ENCODE measurements at places on chromosomes 7 and 10.
A peak's percentile ranks its signal among the peaks of the same experiment; 100 is the strongest.

- DNase-seq: no peak
Measured at GRCh38 chr7:79403451-79403850, 50.0 kb downstream of the MAGI2 start.

- DNase-seq: no peak
Measured at GRCh38 chr10:112191791-112192190, 8.2 kb upstream of the GPAM start.

GRCh38 chr10:110357252-110357780 lies 52.6 kb upstream of the SMNDC1 start:
- DNase-seq: peak; percentile 39

DNA sequence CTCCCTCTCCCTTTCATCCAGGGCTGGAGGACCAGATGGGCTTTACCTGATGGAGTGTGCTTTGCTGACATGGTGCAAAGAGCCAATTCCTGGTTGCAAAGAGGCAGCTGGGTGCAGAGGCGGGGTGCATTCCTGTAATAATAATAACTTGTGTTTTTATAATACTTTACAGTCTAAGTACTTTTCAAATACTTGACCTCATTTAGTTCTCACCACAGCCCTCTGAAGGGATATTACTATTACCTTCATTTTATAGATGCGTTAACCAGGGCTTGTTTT lies 70.4 kb downstream of the TCF7L2 start:
- DNase-seq: no peak

GRCh38 chr10:19592276-19592675 lies 224.0 kb upstream of the PLXDC2 start:
- no peak for DNase-seq

- DNase-seq: no peak
Measured at GRCh38 chr7:88465600-88465999, 158.9 kb upstream of the STEAP4 start.

DNA sequence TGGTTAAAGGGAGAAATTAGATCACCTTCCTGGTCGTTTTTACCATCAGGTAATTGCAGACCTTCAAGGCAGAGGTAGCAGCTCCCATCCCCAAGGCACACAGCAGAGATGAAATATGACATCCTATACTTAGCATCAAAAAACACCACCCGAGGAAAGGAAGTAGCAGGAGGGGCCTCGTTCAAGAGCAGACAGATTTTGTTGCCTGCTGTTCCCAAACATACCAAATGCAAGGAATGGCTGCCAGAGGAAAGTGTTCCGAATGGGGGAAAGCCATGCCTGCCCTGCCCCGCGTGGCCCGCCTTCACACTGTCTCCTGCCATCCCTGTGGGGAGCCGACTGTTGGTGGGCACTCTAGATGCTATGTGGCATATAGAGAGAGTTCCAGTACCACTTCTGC lies 18.0 kb downstream of the FKBP6 start:
- DNase-seq: no peak

DNA sequence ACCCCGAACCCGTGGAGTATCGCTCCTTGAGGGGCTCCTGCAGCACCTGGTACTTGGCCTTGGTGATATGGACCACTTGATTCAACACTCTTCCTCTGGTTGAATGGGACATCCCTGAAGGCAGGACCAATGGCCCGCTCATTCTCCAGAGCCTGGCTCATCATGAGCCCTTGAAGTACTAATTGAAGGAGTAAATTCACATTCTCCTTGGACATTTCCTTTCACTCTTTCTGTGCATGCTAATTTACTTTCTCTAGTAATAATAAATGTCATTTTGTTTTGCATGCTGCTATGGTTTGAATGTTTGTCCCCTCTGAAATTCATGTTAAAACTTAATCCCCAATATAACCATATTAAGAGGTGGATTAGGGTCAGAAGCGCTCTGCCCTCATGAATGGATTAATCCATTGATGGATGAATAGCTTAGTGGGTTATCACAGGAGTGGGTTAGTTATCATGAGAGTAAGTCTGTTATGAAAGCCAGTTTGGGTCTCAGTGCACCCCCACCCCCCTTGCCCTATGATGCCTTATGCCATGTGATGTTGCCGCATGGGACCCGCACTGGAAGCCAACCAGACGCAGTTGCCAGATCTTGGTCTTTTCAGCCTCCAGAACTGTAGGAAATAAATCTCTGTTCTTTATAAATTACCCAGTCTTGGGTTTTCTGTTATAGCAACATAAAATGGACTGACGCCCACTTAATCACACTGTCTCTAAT lies 23.8 kb downstream of the FGFBP3 start:
- no peak for DNase-seq

GRCh38 chr7:46854958-46855473 lies 726.9 kb downstream of the TNS3 start:
- DNase-seq: no peak

- no peak for DNase-seq
Measured at GRCh38 chr10:71487726-71488125, 91.0 kb downstream of the CDH23 start.

GRCh38 chr10:96082748-96083147 lies 39.4 kb downstream of the CCNJ start:
- DNase-seq: no peak

GRCh38 chr7:93516834-93517233 lies 57.7 kb downstream of the CALCR start:
- no peak for DNase-seq

GRCh38 chr10:104396581-104396980 lies 42.9 kb downstream of the CFAP58 start:
- DNase-seq: no peak

DNA sequence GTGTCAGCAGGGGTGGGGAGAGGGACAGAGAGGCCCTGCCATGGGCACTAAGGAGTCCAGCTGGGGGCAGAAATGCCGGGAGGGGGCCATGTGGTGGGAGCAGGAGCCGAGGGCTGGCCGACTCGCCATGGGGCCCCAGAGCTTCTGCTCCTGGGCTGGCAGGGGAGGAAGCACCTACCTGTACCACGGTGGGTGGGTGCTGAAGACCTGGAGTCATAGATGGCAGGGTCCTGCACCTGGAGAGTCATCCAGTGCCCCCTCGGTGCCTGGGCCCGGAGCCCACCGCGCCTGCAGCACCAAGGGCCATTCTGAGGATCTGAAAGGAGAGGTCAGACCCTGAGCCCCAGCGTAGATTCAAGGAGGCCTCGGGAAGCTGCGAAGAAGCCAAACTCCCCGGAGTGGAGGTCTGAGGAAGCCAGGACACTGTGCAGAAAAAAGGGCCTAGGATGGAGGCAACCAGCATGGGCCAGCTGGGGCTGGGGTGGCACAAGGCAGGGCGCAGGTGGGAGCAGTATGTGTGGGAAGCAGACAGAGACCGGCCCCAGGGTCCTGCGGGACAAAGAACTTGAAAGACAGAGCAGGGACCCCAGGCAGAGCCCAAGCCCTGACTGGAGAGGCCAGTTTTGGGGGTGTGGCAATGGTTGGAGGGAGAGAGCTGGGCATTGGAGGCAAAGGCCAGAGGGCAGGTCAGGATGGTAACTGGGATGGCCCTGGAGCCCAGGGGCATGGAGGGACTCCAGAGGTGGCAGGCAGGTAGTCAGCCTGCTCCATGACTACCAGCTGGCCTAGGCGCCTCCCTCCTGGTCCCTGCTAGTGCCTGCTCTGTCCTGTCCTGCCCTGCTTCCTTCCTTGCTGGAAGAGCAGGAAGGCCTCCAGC lies 26.7 kb upstream of the SMARCD3 start:
- DNase-seq: no peak

DNA sequence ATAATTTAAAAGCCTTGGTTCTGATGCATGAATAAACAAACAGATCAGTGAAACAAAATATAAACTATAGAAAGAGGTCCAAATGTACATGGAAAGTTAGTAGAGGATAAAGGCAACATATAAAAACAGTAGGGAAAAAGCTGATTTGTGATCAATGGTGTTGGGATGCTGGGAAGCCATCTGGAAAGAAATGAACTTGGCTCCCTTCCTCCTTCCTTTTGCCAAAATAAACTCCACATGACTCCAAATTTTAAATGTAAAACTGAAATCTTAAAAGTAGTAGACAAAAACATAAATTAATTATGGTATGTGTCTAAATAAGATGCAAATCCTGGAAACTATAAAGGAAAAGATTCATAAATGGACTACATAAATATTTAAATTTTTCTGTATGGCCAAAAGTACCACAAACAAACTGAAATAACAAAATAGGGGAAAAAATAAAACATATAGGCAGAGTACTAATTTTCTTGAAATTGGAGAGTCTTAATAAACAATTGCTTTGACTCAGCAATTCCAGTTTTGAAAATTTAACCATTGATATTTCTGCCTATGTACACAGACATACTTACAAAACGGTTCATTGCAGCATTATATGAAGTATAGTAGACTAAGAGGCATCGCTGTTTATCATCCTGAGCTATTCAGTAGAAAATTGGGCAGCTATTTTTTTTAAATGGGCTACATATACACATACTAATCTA lies 77.0 kb upstream of the TRIM24 start:
- DNase-seq: no peak

- no peak for DNase-seq
Measured at GRCh38 chr7:47940088-47941013, 7.9 kb downstream of the PKD1L1 start.

GRCh38 chr7:131961054-131961680 lies 404.7 kb upstream of the PODXL start:
- DNase-seq: no peak

- DNase-seq: no peak
Measured at GRCh38 chr7:37504801-37505200, 56.1 kb upstream of the ELMO1 start.

DNA sequence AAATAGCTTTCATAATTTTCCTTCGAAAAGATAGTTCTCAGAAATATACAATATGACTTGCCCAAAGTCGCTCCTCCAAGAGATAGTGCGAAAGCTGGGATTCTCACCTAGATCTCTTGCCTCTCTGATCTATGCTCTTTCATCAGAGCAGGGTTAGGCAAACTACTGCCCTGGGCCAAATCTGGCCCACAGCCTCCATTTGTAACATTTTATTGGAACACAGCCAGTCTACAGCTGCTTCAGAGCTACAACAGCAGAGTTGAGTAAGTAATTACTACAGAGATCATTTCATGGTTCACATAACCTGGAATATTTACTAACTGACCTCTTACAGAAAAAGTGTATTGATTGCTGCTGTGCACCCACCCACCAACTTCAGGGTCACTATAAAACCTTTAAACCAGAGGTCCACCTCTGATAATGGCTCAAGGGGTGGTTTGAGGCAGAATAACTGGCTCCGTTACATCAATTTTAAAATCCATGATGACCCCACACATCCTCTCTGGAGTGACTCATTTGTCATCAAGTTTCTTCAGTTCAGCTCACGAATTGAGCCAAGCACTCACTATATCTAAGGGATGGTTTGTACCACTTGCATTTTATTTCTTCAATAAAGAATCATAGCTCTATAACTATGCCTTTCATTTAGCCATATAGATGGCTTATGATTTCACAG lies 1019.0 kb downstream of the XPNPEP1 start:
- no peak for DNase-seq

Data from stimulated activated naive B cell treated with anti-CD40 and anti-IgM and Interleukin-4, amounts not matched to agents 10 μg/mL and 1 μg/mL and 100 μg/mL, for 72 hours (primary cell).